Thoracic aorta (tissue), 2 donors: ENCODE measurements at places on chromosomes 16 and 17.

DNA sequence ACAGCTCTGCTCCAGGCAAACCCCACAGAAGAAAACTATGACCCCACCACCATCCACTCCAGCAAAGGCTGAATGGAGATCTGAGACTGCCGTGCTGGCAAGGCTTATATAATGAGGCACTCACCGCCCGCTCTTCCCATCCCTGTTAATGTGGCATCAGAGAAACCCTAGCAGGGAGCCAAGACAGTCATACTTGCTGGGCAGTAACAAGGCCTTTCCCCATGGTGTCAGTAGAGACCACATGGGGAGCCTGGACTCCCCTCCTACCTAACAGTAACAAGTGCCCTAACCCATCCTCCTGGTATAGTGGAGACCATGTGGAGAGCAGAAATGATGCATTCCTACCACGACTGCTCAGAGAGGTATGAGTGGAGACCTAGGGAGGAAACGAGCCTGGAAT lies 235.2 kb downstream of the C16orf78 start:
- DNase-seq = no peak

DNA sequence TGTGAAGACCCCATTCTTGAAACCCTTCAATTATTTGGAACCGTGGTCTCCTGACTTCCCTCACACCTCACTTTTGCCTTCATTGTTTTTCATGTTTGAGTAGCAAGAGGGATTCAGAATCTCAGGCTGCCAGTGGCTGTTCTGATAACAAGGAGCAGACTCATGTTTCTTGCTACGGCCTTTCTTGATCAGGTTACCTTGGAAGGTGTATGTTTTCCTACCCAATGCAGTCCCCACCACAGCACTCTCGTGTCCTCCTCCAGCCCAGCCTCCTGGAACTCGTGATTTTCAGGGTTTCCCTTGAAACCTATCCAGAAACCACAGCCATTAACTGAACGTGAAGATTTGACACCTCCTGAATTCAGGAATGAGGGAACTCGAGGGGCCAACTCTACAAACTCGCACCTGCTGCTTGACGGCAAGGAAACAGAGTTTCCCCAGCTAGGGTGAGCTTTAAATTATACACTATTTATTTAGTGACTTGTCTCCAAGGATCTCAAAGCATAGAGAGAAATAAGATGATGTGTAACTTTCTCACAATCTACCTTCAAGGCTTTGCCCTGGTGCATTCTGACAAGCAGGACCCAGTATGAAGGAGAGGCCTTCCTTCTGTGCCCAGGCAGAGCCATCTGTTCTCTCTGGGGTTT lies 1.6 kb downstream of the ZFHX3 start:
- DNase-seq = no peak

GRCh38 chr17:62075308-62075815 lies 10.3 kb upstream of the MED13 start:
- no peak for DNase-seq

DNA sequence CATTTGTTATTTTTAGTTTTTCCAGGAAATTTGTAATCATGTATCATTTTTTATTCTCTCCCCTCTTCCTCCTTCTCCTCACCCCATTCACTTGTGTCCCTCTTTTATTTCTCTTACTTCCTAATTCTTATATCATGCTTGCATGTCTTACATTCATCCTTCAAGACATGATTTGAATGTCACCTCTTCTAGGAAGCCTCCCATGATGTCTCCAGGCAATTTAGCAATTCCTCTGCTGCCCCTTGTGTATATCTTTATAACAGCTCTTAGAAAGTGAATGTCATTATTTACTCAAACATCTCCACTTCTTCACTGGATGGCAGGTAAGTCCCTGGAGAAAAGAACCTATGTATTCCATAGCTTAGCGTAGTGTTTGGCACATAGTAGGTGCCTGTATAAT lies 7.8 kb downstream of the HNF1B start:
- no peak for DNase-seq

- DNase-seq = no peak
These were observed 397.3 kb downstream of the SHISA9 start for GRCh38 chr16:13298666-13299065.

DNA sequence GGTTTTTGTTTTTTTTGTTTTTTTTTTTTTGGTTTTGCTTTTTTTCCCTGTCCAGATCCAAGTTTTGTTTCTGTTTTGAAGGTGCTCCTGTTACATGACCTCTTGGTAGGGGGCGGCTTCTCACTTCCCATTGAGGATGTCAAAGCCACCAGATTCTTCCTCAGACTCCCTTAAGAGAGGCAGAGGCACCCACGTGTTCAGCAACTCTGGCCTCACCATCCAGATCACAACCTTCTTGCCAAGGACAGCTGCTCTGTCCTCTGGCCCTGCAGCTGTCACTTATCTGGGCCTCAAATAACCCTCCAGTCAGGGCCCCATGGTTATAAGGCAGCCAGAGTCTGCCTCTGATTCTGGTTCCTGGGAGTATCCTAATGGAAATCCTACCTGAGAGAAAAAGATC lies 208.5 kb downstream of the STX8 start:
- DNase-seq = no peak

GRCh38 chr17:77163001-77163400 lies 22.2 kb downstream of the SEC14L1 start:
- DNase-seq = no peak

DNA sequence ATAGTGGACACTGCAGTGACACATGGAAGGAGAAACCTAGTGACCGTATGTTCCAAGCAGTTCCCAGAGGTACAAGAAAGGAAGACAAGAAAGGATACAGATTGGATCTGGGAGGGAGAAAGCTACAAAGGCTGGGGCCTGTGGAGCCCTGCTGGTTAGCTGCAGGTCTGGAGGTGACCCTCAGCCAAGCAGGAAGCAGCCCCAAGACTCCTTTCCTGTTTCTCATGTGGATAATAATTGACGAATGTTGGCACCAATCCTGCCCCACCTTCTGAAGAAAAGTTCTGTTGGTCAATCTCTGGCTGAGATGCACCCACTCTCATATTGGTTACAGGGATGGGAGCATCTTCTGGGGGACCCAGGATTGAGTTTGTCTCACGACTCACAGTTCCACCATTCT lies 99.8 kb downstream of the SHISA6 start:
- DNase-seq = no peak

DNA sequence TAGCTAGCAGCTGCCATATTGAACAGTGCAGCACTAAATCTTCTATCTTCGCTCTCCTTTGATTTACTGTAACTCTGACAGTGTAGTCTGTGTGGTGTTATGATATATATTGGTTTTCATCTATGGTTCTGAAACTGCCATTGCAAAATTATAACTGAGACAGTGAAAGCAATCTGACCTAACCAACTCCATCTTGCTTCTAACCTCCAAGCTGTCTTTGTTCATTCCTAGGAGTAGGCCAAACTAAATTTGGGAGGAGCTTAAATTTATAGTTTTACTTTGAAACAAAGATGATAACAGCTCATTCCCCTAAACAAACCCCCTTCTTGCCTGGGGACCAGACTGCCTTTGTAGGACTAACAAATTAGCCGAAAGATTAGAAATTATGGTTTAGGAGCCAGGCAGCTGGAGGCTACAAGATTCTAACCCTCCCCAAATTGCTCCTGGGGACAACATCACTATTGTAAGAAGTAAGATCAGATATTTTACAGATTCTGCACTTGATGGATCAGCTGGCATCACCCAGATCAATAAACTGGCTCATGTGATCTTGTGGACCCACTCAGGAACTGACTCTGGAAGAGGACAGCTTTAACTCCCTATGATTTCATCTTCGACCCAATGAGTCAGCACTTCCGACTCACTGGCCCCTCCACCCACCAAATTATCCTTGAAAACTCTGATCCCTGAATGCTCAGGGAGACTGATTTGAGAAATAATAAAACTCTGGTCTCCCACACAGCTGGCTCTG lies 47.0 kb upstream of the FBXO47 start:
- no peak for DNase-seq

DNA sequence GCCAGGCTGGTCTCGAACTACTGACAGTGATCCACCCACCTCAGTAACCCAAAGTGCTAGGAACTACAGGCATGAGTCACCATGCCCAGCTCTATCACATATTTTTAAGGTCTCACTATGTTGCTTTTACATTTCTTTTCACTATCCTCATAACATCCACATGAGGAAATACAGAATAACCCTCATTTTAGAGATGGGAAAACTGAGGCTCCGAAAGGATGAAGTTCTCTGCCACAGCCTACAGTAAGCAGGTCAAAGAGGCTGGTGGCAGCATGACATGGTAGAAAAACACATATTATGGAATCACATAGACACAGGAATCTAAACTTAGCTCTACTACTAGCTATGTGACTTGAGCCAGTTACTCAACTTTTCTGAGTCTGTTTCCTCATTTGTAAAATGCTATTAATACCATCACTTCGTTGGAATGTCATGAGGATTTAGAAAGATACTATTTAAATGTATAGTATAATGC lies 32.2 kb downstream of the APPBP2 start:
- DNase-seq = no peak

DNA sequence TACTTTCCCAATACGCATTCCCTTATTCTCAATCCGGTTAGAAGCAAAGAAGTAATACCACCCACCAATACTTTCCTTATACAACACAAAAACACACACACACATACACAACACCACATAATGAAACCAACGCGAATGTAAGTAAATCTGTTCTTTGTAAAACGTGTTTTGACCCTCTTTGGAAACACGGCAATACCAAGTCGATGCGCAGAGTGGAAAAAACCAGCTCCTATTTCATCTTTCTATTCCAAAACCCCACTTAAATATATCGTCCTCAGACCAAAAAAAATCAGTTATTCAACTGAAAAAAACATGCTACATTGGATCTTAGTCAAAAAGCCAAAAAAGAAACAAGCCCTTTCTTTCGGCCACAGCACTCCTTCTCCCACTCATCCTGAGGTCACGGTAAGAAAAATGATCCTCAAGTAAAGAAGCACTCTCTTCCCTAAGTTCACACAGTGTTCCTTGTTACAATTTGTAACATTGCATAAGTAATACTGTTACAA lies 31.0 kb upstream of the ARL4D start:
- DNase-seq = no peak
